Left ventricle myocardium inferior (tissue), 1 donor: ENCODE measurements at places on chromosomes 16 and 17. TPM values are rescaled to one million over a fixed set of nuclear protein-coding genes. Genes with fewer than 3 reads are reported as not detected.

DNA sequence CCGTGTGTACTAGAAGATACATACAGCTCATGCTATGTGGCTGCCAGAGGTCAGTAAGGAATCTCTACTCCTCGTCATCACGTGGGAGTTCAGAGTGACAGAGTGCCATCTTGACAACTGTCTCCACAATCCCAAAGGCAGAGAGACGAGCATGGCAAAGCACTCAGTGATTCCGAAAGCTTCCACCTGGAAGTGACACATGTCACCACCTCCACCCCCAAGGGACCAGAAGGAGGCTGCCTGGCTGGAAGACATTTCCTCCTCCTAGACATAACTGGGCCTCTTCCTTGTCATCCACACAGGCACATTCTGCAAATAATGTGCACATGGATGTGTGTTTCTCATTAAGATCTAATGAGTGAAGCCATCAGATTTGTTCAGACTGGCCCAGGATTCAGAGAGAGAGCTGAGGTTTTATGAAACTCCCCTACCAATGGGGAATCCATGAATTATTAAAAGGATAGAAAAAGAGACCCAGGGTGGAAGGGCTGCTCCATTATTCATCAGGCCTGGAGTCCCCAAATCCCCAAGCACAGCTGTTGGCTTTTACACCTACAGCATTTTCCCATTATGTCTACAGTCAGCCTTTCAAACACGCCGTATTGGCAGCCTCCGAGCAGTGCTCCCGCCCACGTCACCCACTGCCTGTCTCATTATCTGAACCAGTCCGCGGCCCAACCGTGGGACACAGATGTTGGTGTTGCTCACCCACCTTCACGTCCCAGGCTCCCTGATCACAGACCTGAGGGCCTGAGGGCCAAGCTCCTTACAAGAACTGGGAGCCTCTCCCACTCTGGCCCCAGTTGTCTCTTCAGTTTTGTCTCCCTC, 3.3 kb upstream of the CACNG5 start:
- H3K27me3 ChIP-seq = peaks cover 91% of the 10 kb centered on the region
- H3K27ac ChIP-seq = no peak overlapping the region

DNA sequence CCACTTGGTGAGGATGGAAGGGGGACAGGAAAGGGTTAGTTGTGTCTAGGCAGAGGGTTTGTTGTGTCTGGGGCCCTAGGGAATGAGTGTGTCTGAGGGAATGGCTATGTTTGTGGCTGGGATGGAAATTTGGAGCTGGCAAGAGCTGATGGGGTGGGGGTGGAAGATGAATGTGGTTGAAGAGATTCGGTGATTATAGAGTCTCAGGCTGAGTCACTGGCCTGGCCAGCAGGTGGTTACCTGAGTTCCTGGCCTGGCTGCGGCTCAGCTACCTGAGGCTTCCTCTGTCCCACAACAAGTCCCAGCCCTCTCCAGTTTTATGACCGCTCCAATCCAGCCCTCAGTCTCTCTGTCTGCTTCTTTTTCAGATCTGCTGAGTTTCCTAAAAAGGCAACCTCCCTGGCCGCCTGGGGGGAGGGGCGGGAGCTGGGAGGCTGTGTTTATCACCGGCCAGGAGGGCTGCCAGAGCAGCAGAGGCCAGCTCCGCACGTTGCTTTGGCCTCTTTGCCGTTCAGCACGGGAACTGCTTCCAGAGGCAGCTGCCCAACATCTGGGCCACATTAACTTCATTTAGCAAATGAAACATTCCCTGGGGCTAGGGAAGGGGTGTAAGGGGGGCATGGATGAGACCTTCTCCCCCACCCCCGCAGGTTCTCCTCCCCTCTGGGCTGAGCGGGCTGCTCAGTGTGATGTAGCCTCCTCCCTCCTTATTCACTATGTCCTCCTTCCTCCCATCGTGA, 21.8 kb downstream of the ITGB3 start:
- no peaks in the 10 kb centered on the region for H3K27me3 ChIP-seq
- peak; percentile 93 for DNase-seq
- H3K4me3 ChIP-seq = no peak overlapping the region
- H3K4me1 ChIP-seq = peaks cover 65% of the 10 kb centered on the region

DNA sequence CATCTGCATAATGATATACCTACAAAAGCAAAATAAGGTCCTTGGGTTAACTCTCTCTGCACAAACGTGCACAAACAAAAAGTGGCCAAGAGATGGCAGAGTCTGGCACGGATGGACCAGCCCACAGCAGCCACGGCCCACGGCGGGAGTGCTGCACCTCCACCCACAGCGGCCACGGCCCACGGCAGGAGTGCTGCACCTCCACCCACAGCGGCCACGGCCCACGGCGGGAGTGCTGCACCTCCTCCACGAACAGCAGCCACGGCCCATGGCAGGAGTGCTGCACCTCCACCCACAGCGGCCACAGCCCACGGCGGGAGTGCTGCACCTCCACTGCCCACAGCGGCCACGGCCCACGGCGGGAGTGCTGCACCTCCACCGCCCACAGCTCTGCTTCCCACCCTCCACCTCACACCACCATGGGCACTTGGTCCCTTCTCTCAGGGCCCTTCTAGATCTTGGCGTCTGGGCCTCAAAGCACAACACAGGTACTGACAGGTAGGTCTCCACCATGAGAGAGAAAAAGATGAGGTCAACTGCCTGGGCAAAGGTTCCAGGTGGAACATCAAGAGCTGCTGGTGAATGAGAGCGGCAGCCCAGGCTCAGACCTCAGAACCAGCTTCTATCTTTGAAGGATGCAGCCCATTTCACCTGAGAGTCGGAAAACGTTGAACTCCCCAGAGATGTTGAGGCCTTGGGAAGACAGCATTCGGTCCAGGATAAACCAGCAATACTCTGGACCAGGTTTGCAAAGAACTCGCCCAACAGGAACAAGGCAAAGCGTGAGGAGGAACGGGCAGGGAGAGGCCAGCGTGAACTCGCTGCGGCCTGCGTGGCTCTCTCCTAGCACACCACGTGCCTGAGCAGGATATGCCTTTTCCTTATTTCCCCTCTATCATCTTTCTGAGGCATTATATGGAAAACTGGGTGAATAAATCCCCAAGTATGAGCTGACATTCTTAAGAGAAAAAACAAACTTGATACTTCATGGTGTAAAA, 124.5 kb downstream of the ZNF778 start:
- no peak for DNase-seq
- H3K4me3 ChIP-seq = no peak overlapping the region
- no peaks in the 10 kb centered on the region for H3K36me3 ChIP-seq
- no peaks in the 10 kb centered on the region for H3K27me3 ChIP-seq

The RCVRN gene
- total RNA-seq = 0.47 TPM

The TNFRSF13B gene
- not detected for total RNA-seq

The CXCL16 gene
- 3.1 TPM for total RNA-seq

The PITPNM3 gene
- 0.36 TPM for total RNA-seq

The SLC43A2 gene
- 4.0 TPM for total RNA-seq

The IRF8 gene
- total RNA-seq = 2.7 TPM
